Right forelimb (tissue), 1 donor: ENCODE measurements at places on chromosomes 7 and 10.

DNA sequence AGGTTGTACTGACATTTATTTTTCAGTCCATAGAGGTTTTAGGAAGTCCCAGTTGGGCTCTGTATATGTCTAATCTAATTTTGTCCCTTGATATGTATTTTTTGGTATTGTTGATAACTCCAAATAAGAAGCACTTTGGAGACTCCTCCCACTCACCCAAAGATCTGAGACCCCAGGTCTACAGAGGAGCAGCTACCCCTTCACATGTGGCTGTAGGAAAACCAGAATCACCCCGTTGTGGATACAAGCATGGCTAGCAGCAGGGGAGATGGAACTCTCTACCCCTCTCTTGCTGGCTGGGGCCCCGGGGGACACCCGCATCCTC is 9.4 kb downstream of the HHEX start:
- no peak for DNase-seq

- no peak for DNase-seq
Observed at GRCh38 chr10:131022981-131023380, 288.5 kb downstream of the TCERG1L start.

DNA sequence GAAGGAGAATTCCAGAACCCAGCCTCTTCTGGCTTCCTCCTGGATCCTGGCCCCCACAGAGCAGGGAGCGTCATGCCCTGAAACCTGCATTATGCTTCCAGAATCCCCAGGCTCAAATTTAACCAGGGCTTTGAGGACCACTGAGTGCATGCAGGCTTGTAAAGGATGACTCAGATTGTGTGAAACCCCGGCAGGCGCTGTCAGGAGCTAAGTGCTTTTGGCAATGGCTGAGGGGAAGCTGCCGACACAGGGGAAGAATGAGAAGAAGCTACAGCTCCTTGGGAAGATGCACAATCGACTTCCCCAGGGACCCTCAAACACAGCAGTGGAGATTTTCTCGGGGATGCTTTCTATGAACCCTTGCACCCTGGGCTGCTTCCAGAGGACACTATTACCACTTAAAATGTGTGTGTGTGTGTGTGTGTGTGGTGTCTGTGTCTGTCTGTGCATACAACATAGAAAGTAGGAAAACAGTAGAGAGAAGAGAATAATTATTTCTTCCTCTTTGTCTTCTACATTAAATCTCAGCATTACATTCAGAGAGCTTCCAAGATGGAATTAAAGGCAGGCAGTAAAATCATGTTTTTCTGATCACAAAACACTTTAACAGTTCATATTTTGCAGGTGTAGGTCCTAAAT is 183.5 kb upstream of the INHBA start:
- DNase-seq, result peak; percentile 71

DNA sequence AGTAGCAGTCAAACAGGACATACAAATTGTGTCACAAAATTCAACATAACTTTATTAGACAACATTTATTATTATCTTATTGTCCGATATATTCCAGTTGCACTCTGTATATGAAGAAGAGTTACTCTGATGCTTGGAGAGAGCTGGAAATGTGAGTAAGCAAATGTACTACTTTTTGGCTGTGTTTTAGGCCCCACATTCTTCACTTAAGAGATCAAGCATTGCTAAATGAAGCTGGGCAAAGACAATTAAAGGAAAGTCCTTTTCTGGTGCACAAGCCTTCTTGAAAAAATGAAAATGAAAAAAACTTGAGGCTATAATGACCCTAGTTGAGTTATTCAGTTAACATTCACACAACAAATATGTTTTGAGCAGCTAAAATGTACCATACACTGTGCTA is 26.1 kb downstream of the MYPN start:
- no peak for DNase-seq

GRCh38 chr10:86311906-86312305 is 54.7 kb downstream of the GRID1 start:
- DNase-seq, result peak; percentile 9

GRCh38 chr7:131568970-131569369 is 12.5 kb upstream of the PODXL start:
- no peak for DNase-seq

DNA sequence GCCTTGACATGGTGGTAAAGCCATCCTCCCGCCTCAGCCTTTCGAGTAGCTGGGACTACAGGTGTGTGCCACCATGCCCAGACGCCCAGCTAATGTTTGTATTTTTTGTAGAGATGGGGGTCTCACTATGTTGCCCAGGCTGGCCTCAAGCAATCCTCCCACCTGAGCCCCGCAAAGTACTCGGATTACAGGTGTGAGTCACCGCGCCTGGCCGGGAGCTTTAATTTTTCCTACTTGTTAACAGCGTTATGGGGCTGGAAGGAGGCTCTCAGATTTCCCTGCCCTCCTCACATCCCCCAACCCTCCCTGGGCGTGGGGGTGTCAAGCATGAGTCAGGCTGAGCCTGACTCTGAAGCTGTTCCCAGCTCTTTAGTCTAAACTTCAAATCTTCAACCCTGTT is 8.3 kb downstream of the ALKBH4 start:
- DNase-seq, result no peak

DNA sequence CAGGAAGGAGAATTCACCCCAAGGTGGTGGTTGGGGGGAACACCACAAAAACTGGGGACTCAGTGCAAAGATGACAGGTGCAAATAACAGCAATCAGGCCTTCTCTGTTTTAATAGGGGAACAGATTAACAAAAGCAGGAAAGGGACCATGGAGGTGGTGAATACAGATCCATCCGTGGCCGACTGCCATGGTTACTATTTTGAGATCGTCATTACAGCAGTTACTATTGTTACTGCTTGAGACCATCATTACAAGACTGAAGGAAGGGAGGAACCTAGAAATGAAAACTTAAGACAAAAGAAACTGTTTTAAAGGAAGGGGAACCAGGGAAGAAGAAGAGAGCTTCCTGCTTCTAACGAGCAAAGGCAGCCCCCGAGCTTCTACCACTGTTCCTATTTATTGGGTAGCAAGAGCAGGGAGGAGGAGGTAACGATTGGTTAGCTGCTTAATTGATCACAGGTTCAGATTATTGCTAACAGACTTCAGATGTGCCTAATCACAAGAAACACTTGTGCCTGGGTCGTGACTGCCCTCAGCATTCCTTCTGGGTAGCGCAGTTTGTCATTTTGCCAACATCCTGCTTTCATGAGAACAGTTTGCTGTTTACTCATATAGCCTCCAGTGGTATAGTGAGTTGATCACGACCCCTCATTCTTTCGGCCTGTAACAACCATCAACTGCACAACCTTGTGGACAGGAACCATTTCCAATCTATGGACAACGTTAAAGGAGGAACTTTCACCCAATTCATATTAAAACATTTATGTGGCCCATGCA is 216.3 kb downstream of the CHCHD3 start:
- no peak for DNase-seq

- no peak for DNase-seq
Observed at GRCh38 chr7:85564861-85565260, 378.0 kb upstream of the SEMA3D start.

GRCh38 chr10:73019100-73019499 is 64.5 kb upstream of the PLA2G12B start:
- DNase-seq, result no peak

DNA sequence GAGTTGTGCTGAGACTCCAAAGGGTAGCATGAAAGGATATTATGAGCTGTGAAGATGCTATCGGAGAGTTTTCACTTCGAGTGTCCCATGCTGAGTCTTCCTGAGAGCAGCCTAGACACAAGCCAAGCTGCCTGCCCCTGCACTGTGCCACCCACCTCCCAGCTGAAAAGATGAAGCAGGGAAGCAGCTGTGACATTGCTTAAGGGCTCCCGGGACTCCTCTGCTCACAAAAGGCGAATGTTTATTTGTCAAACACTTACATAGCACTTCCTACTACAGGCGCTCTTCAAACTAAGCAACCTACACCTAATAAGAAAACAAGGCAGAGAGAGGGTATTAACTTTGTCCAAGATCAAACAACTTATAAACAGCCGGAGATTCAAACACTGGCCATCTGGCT is 95.6 kb downstream of the OSBPL3 start:
- no peak for DNase-seq

DNA sequence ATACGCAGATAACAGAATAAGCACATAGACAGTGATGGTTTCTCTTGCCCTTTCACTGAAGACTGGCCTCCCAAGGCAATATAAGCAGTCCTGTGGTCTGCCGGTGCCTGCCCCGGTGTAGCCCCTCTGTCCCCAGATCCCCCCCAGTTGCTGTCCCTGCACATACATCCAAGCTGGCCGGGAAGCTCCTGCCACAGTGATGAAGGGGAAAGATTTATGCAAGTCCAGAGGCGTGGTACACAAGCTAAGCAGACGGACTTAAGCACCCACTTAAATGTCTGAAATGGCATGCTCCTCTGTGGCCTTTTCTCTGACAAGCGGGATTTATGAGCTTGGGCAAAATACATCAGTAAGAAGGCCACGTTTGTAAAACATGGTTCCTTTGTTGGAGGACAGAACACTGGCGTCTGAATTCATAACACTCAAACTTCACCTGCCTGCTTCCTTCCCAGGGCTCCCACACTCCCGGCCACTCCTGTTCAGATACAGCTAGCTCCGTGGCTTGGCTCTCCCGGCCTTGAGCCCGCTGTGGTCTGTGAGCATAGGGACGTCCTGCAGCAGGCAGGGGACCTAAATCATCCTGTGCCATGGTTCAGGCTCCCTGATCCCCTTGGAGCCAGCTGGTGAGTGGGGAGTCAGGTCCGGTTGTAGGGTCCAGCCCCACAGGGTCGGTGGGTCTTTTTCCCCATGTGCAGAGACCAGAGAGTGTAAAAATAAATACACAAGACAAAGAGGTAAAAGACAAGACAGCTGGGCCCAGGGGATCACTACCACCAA is 61.7 kb upstream of the PPP2R2D start:
- DNase-seq, result no peak

GRCh38 chr10:73296946-73297345 is 44.5 kb upstream of the MRPS16 start:
- no peak for DNase-seq

DNA sequence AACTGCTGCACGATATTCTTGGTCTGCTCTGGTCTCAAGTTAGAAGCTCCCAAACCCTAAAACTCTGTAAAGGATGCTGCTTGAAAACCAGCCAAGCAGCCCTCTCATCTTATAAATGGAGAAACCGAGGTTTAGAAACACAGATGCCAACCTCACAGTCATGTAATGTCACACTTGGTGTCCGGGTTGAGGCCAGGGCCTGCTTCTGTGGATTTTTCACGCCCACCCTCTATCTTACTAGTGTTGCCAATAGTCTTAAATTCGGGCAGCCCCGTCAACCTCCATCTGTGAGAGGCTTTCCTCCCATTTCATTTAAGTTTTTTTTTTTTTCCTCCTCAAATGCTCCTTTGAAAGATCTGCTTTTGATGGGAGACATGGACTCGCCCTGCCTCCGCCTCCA is 28.9 kb downstream of the PLPP4 start:
- no peak for DNase-seq

DNA sequence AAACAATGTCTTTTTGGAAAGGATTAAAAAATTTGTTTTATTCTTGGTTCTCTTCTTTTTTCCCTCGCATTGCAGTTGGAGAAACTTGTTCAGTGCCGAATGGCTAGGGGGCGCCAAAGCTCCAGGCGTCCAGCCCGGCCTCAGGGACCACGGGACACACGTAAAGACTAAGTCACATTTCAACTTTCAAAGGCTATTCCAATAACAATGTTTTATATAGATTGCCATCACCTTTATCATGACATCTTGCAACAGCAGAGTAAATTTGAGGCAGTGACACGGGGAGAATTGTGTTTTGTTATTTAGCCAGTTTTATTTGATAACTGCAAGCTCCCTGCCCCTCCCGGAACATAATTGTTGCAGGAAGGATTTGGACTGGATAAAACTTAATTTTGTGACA is 2.2 kb upstream of the IGFBP3 start:
- peak; percentile 88 for DNase-seq

DNA sequence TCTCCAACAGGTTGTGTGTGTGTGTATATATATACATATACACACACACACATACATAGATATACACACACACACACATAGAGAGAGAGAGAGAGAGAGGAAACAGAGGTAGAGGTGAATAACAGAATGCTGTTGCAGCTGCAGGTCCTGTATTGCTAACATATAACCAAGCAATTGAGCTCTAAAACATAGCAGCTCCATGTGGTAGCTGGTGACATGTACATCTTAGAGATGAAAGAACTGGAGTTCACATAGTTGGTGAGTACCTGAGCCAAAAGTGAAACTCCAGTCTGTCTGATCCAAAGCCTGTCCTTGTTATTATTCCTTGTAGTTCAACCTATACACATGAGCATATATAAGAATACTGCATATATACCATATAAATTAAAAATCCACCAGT is 152.9 kb upstream of the CSTF2T start:
- DNase-seq, result no peak

DNA sequence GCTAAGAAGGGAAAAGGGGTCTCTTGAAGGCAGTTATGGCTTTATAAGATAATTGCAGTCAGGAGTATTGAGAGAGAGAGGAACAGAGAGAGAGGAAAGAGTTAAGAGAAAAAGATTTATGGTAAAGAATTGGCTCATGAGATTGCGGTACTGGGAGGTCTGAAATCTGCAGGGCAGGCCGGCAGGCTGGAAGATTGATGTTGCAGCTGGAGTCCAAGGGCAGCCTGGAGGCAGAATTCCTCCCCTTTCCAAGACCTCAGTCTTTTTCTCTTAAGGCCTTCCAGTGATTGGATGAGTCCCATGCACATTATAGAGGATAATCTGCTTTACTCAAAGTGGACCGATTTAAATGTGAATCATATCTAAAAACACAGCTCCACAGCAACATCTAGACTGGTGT is 68.4 kb downstream of the HACD1 start:
- no peak for DNase-seq

DNA sequence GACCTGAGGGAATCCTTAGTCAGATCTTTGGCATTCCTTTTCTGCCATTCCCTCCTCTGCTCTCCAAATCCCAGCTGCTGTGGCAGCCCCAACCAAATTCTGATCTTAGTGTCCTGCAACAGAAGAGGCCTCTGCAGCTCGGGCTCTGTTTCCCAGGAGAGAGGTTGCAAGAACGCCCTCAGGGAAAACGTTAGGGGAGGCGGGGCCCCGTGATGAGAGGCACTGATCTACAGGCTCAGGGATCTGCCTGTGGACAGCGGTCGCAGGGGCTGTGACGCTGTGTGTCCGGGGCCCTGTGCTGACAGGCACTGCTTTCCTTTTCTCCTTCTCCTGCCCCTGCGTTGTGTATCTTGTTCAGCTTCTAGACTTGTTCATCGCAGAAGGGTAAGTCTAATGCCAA is 57.3 kb upstream of the DPYSL4 start:
- no peak for DNase-seq

GRCh38 chr7:18702071-18702829 is 206.7 kb downstream of the HDAC9 start:
- DNase-seq, result no peak
